GM19239 (cell line): ENCODE measurements at places on chromosomes 13 and 19.

DNA sequence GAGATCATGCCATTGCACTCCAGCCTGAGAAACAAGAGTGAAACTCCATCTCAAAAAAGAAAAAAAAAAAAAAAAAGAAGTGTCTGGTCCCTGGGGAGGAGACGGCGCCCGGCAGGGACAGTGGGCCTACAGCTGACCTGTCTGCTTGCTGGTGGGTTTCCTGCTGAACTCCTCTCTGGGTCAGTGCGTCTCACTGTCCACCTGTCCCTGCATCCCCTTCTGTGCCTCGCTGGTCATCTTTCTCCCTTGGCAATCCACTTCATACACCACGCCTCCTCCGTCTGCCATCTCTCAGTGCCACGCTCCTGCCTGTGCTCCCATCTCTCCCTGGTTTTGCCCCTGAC is 63.4 kb downstream of the ACSBG2 start:
- DNase-seq, result no peak

DNA sequence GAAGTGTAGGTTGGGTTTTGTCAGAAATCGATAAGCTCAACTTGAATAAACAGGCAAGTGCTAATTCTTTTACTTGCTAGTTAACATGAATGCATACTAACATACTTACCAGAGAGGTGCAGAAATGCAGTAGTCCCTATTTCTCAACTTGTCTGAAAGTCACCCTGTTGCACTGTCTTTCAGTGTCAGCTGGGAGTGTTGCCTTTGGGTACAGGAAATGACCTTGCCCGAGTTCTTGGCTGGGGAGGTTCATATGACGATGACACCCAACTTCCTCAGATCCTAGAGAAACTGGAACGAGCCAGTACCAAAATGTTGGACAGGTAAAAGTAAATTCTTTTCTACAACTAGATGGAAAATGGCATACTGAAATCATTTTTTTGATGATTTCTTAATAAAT is 103.5 kb upstream of the AKAP11 start:
- DNase-seq, result no peak

GRCh38 chr19:35138305-35138892 is at the start of gene FXYD1:
TSS of gene FXYD1 (plus strand) at chr19:35138824. CDS start at chr19:35140080, 1,256 bp downstream.
- DNase-seq, result no peak

DNA sequence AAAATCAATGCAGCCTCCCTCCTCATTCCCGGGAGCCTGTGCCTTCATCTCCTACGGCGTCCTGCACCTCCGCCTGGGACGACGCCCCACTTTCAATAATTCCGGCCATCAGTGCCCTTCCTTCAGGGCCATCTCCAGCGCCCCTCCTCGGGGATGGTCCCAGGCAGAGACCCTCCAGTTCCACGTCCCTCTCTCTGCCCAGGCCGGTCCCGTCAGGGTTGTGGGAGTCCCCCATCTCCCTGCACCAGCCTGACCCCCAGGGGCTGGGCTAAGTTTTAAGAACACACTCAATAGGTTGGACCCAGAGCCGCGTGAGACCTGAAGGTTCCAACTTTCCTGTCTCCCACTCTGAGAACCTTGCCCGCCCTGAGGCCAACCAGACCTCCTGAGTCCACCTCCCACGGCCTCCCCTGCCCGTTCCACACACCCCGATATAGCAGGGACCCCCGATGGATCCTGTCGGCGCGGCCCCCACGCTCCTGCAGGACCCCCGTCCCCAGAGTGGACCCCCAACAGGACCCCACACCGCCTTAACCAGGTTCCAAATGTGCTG is 646 bp downstream of the TMEM161A start:
- DNase-seq, result no peak

DNA sequence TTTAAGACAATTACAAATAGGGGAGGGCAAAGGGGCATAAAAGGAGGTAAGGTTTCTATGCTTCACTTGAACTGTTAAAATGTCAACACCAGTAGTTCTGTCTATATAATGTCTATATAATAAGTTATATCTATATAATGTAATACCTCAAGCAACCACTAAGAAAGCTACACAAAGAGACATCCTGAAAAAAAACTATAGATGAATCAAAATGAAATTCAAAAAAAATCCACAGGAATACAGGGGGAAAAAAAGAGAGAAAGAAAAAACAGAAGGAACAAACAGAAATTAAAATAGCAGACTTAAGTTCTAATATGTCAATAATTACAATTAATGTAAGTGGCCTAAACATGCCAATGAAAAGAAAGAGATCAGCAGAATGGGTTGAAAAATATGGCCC is 186.0 kb downstream of the KCTD15 start:
- no peak for DNase-seq

DNA sequence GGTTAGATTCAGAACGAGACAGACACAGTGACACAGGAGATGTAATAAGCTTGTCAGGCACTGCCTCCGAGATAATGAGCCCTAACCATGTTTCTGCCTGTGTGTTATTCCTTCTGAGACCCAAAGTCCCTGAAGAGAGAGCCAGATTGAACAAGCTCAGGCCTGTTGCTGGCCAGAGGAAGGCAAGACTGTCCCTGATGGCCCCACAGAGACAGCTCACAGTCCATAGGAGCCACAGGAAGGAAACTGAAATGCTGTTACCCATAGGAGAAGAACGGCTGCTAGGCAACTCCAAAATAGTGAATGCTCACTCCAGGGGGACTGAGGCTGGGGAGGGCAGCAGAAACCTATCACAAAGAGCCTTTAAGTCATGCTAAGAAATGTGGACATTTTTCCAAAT is 31.8 kb upstream of the RFXAP start:
- DNase-seq, result no peak

DNA sequence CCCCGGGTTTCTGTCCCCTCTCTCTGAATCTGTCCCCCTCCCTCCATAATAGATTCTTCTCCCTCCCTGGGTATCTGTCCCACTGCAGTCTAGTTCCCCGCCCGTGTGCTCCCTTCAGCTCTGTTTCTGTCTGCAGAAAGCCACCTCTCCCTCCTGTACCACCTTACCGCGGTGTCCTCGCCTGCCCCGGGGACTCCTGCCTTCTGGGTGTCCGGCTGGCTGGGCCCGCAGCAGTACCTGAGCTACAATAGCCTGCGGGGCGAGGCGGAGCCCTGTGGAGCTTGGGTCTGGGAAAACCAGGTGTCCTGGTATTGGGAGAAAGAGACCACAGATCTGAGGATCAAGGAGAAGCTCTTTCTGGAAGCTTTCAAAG is 1.3 kb downstream of the FCGRT start:
- no peak for DNase-seq

DNA sequence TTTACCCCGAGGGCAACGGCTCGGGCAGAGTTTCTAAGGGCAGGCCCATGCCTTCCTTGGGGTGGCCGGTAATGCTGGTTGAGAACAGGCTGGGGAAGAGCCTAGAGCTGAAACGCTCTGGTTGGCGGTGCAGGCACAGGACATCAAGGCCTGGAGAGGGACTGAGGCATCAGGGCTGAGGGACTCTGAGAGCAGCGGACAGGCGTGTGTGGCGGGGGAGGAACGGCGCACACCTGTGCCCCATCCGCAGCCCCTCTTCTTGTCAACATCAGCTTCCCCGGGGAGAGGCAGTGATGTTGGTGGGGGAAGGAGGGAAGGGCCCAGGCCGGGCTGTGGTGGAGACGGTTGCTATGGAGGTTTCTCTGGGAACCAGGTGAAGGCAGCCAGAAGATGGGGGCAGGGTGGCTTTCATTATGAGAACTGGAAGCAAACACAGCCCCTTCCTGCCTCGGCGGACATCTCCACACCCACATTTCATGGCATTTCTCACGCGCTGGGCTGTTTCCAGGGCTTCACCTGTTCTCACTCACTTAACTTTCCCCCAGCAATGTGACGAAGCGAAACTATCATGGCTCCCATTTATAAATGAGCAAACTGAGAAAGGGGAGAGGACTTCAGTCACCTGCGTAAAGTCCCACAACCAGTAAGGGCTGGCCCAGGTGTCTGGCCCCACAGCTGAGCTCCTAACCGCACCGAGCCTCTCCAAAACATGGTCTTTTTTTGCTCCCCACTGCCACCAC is 8.2 kb upstream of the ATF5 start:
- no peak for DNase-seq

DNA sequence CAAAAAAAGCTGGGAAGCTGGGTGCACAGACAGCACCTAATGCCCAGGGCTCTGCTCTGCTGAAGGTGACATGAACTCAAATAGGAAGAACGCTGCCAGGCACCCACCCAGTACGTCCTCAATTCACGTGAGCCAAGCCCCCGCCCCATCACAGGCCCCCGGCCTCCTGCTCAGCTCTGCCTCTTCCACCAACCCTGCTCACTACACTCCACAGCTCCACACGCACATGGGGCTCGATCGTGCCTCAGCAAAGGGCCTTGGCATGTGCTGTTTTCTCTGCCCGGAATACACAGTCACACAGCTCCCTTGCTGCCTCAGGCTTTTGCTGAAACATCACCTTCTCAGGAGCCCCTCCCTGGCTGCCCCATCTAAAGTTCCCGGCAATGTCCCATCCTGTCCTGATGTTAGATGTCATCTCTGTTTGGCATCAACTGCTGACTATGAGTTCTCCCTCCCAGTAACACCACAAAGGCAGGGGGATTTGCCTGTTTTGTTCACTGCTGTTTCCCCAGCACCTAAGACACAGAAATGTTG is 2.3 kb downstream of the ATP13A1 start:
- DNase-seq, result no peak

DNA sequence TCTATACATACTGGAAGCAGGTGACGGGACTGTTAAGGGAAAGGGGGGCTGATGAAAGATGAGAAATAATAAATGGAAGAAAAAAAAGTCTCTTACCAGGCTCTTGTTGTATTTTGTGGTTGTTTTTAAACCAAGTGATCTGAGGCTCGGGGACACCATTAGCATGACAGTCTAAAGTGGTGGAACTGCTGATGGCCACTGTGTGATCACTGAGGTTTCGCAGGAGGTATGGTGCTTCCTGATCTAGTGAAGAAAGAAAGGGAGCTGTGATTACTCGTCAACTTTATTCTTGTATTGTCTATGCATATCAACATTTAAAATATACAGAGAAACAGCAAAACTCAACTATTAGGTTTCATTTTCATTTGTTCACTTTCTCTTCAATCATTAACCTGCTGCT is 110.1 kb downstream of the FLT1 start:
- DNase-seq, result peak; percentile 20

- no peak for DNase-seq
Measured at GRCh38 chr13:110472904-110473563, 88.5 kb downstream of the RAB20 start.

DNA sequence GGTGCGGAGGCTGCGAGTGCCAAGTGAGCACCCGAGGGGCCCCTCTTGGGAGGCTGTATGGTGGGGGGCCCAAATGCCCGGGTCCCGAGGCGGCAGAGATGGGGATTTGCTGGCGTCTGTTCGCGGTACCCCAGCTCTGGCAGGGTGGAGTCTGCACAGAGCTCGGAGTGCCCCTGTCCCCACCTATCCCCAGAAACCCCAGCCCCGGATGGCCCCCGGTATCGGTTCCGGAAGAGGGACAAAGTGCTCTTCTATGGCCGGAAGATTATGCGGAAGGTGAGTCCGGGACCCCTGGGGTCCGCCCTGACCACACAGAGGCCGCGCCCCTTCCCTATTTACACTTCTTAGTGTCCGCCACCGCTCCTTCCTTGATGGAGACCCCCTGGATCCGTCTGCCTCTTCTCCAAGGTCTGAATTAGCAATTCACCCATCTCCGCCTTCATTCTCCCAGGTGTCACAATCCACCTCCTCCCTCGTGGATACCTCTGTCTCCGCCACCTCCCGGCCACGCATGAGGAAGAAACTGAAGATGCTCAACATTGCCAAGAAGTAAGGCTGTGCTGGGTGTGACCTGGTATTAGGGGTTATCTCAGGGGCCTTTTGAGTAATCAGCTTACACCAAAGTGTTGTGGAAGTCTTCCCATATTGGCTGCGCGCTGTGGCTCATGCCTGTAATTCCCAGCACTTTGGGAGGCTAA is 630 bp downstream of the PNPLA6 start:
- no peak for DNase-seq

GRCh38 chr19:49676136-49676783 is 811 bp upstream of the PRMT1 start:
- DNase-seq, result peak; percentile 82
